AG10803 (cell line): ENCODE measurements at places on chromosomes 5 and 9.

DNA sequence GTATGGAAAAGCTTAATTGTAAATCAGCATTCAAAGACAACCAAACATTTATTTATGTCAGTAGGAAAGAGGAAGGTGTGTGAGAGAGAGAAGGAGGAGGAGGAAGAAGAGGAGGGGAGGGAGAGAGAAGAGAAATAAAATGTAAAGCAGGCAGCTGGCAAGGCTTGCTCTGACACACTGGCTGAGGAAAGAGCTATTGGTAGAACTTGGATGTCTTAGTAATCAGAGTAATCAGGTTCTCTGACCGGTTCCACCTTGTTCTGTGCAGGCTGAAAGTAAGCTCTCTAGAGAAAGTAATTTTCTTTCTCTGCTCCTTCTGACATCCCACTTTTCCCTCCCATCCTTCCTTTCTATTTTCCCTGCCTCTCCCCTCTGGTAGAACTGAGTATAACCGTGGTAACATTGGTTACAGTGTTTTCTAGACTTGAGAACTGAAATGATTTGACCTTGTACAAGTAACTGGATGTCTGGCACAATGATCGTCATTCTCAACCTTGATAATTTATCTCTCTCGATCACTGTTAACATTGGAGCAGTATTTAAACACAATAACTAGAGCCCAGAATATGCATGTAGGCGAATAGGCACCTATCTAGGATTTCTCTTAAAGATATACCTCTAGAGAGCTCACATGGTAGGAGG, 33.3 kb downstream of the TLE4 start:
- DNase-seq = no peak

- DNase-seq = no peak
Observed at GRCh38 chr5:103295424-103295823, 36.9 kb downstream of the MACIR start.

DNA sequence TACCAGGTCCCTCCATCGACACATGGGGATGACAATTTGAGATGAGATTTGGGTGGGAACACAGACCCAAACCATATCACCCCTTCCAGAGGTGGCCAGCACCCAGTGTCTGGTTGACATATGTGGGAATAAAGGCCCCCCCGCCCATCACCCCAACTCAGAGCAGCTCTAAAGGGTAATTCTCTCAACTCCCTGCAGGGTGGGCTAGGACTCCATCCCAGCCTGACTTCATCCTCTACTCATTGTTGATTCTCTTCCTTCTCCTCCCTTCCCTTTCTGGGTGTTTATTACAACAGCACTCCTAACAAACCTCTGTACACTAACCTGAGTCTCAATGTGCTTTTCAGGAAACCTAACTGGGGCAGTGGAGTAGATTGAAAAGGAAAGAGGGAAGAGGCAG, 339.9 kb downstream of the ACTL7B start:
- DNase-seq = no peak

DNA sequence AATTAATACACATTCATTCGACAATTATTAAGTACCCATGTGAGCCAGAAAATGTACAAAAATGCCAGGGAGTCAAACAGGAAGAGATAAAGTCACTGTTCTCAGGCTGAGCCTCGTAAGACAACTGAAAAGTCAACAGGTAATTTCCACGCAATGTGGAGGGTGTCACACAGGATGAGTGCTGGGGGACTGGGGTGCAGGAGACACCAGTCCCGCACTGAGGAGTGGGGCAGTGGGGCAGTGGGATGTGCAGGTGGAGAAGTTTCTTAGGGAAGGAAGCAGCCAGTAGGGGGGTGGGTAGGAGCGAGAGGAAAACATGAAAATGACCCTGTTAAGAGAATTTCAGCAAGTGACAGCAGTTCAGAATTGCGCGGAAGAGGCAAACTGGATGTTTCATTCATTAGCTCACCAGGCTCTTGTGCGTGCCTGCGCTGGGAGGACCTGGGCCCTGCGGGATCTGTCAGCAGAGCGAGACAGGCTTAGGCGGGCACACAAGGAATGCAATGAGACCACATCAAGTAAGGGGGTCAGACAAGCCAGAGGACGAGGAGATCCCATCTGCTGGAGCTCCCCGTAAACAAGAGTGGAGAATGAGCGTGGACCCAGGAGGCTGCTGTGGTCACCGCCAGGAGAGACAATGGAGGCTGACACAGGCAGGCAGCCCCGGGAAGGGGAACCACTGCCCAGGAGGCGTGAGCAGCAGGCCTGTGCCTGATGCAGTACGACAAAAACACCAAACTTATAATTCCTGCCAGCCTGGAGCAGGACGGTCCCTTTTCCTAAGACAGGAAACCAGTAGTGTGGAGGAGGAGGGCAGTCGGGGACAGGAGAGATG, 21.0 kb downstream of the CAMSAP1 start:
- DNase-seq = no peak

- DNase-seq = peak; percentile 43
Observed at GRCh38 chr5:158483281-158483860, 616.3 kb downstream of the EBF1 start.

GRCh38 chr9:17075758-17076485, 58.9 kb upstream of the CNTLN start:
- peak; percentile 3 for DNase-seq

- peak; percentile 89 for DNase-seq
Observed at GRCh38 chr5:16819522-16820167, 116.4 kb downstream of the MYO10 start.

GRCh38 chr9:95923794-95924193, 48.3 kb downstream of the ERCC6L2 start:
- DNase-seq = no peak

GRCh38 chr5:9063615-9064245, 482.1 kb downstream of the SEMA5A start:
- peak; percentile 74 for DNase-seq

DNA sequence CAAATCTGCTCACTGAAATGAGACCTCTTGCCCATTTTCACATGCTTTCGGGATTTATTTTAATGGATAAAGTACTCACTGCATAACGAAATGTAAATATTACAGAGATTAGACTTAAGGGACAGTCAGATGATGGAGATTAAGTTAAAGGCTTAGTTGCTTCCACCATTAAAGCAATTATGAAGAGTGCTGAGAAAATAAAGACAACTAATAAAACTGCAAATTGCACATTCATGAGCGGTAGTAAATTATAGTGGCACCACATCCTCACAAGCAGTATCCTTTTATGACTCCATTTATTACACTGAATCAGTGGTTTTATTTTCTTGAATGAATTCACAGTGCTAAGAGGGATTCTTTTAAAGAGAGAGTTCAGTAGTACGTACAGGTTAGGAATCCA, 76.2 kb upstream of the TMED7 start:
- no peak for DNase-seq

GRCh38 chr9:127199001-127199791, 65.4 kb upstream of the GARNL3 start:
- peak; percentile 85 for DNase-seq

DNA sequence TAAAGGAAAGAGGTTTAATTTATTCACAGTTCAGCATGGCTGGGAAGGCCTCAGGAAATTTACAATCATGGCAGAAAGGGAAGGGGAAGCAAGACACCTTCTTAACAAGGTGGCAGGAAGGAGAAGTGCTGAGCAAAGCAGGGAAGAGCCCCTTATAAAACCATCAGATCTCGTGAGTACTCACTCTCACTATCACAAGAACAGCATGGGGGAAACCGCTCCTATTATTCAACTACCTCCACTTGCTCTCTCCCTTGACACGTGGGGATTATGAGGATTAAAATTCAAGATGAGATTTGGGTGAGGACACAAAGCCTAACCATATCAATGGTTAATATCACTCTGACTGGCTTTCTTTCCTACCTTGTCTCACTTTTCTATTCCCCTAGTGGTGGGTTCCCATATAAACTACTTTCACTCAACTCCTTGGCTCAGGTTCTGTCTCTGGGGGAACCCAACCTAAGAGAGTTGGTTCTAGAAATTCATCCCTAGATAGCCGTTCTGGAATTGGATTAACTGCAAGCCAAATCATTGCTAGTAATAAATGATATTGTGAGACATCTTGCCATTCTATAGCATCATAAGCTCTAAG, 749.8 kb upstream of the GRAMD2B start:
- DNase-seq = no peak
